ENCODE measurements at places on chromosomes 5 and 9.

GRCh38 chr5:157197086-157197485 is 16.4 kb downstream of the ITK start:
- no peak for DNase-seq

DNA sequence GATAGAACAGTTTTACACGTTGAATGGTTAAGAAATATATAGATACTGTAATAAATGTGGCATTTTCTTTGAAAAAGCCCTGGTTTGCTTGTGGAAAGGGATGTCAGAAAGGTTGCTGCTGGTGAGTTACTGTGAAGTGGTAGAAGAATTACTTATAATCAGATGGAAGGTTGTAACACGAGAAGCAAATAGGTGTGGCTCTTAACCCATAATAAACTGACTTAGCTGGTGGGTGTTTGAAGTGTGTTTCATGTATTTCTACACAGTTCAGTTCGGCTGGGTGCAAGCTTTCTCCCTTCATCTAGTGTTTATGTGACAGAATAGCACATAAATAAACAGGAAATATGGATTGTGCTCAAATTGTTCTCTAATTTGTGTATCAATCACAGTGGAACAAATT is 5.5 kb downstream of the CNOT6 start:
- DNase-seq: no peak

GRCh38 chr5:35979715-35980114 is 11.5 kb downstream of the UGT3A1 start:
- DNase-seq: no peak

DNA sequence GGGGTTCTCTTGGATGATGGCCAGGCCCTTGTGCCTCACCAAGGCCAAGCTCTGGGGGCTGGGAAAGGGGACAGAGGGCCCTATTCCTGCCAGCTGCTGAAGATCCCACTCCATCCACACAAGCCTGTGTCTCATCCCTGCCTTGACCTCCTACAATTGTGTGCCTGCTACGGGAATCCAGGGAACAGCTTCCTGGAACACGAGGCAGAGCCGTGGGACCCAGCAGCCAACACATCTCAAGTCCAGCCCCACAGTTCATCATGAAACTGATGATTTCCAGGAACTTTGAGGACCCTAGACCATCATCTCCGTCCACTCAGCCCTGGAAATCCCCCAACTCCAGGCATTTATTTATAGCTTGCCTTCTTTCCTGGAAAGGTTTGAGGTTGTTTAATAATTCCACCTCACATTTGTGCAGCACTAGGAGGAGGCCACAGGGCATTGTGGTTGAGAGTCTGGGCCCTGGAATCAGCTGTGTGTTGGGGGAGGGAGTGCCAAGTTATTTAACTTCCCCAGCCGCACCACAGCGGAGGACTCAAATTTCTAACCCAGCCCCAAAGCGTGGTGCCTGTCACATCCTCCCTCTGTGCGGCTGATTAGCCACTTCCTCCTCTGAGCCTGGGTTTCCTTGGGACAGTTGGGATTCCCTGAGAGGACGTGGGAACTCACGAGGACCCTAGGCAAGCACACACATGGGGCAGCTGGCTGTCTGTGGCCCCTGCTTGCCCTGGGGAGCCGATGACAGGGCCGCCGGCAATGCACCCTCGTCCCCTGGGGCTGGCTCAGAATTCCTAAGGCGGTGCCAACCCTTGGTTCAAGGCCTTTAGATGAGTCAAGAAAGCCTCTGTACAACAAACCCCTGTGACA is 58.2 kb upstream of the GGTA1 start:
- no peak for DNase-seq

GRCh38 chr9:126611592-126612325 is 2.0 kb upstream of the LMX1B start:
- DNase-seq: peak; percentile 3

DNA sequence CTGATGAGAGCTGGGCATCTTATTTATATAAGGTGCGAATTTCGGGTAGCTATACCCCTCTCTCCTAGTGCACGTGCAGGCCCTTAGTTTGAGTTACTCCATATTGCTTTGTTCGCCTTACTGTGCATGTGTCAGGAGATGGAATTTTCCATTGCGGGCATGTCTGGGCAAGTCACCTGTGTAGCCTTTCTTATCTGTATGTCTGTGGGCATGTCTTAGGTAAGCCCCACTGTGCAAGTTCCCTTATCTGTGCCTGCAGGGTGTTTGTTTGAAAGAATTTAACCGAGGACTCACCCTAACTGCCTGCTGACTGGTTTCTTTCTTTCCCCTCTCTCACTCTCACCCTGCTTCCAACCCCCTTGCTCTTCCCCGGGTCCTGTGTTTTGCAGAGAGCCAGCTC is 140.7 kb upstream of the RANBP3L start:
- no peak for DNase-seq

- DNase-seq: no peak
Observed at GRCh38 chr9:32247168-32247567, 137.3 kb upstream of the ACO1 start.

DNA sequence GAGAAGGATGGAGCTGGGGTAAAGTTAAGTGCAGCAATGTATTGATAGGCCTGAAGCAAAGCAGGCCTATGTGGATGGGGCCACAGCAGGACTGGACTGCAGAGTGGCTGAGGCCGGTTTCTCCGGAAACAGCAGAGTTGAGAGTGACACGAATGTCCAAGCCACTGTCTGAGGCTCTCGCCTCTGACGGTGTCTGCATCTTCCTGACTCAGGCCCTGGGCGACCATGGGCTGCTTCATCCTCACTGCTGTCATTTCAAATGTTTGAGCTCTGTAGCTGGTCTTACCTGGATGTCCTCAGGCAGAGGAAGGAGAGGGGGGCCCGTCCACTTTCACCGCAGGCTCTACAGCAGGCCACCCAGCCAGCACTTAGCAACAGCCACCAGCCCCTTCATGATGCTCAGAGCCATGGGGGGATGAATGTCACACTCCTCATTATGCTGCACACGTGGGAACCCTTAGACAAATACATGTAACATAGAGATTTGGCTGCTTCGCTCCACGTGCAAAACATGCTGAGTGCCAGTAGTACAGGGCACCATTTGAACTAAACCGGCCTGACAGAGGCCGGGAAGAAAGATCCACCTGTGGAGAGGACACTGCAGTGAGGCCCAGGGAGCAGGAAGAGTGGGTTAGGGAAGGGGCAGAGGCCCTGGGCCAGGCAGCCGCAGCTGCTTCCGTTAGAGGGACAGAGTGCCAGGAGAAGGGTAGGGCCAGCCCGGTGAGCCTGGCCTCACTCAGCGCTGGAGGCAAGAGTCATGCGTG is 31.7 kb upstream of the NXNL2 start:
- no peak for DNase-seq

DNA sequence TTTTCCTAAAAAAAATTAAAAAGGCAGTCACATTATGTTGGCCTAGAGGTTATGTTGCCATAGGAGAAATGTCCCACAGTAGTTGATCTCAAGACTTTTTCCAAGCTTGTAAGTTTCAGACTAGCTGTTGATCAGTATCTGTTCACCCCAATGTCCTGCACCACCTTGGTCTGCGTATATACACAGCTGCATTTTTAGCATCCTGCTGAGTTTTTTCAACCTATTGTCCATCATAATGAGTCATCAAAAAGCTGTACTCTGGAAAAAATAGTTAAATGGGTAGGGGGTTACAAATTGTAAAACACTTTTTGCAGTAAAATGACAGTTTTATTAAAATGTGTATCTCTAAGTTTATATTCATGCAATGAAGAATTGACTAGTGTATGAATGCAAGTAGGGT is 53.2 kb upstream of the TMEM171 start:
- DNase-seq: no peak

- DNase-seq: peak; percentile 75
Observed at GRCh38 chr9:88537761-88538091, 2.7 kb downstream of the NXNL2 start.

DNA sequence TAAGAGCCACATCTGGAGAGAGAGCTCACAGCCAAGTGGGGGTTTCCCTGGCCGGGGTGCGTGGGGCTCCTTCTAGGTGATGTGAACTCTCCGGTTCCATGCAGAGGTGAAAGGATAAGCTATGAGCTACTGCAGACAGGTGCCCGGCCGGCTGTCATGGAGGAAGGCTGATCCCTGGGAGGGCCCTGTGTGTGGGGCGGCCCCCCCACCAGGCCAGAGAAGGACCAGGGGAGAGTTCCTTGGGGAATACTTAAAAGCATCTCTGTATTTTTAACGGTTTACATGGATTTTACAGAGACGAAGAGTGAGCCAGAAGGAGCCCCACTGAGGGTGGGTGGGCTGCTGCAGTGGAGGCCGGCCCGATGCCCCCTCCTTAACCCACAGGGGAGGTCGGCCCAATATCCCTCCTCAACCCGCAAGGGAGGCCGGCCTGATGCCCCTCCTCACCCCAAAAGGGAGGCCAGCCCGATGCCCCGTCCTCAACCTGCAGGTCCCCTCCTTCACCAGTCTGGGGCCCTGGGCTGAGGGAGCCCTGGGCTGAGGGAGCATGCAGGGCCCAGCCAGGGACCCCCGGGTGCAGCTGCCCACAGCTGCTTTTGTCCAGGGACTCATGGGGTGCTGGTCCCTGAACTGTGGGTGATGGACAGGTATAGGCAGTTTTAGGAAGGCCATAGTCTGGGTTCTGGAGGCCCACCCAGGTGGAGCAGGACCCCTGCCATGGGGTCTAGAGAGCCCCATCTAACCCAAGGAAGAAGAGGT is 31.9 kb downstream of the MRPL36 start:
- no peak for DNase-seq

DNA sequence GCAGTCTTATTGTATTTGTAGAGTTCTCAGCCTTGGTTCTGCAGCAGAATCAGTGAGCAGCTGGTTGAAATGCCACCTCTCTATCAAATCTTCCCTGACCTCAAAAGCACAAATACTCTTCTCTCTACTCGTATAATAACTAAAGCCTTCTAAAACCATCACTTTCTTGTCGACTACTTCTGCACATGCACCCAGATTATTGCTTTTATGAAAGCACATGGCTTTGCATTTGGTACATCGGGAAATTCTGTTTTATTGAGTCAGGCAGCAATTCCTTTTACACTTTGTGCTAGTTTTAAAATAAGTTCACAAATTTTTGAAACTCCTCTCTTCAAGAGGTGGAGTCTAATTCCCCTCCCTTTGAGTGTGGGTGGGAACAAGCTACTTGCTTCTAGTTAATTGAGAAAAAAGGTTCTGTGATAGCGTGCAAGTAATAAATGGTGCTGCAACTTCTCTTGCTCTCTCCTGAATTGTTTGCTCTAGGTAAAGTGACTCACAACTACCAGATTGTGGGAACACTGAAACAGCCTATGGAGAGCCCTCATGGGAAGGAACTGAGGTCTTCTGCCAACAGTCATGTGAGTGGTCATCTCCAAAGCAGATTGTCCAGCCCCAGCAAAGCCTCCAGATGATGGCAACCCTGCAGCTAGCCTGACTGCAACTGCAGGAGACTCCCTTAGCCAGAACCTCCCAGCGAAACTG is 66.0 kb upstream of the TAF1L start:
- no peak for DNase-seq

GRCh38 chr5:173857234-173857633 is 30.9 kb upstream of the CPEB4 start:
- no peak for DNase-seq

- no peak for DNase-seq
Observed at GRCh38 chr5:74978345-74978744, 74.0 kb downstream of the GCNT4 start.

GRCh38 chr5:126718236-126718868 is 58.6 kb upstream of the LMNB1 start:
- no peak for DNase-seq

GRCh38 chr5:91632871-91633270 is 249.8 kb upstream of the ARRDC3 start:
- DNase-seq: no peak

- no peak for DNase-seq
Observed at GRCh38 chr5:26323794-26324193, 714.6 kb downstream of the CDH9 start.

DNA sequence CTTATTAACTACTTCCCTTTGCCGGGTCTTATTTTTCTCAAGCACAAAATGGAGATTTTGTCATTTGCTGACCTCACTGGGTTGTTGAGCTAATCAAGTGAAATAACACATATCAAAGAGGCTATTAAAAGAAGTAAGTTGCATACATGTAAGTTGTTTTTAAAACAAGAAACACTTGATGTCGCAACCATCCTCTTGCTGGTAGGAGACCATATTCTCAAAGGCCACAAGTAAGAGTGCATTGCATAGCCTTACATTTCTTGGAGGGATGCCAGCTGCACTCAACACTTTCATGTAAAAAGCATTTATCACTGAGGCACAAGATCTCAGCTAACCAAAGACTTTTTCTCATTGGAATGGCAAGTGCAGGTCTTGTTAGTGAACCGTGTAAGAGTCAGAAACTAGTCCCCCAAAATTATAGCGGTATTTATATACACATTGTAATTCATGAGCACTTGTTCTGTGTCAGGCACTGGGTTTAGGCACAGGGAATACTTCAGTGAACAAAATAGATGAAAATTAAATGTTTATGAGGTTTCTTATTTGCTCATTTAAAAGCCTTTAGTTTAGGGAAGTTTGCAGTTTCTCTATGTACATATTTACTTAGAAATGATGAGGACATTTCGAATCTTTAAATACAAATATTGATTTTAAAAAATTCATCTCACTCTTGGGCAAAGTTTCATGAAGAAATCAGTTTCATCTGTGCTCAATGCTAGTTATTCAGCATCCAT is 72.0 kb downstream of the ZFAND5 start:
- no peak for DNase-seq

DNA sequence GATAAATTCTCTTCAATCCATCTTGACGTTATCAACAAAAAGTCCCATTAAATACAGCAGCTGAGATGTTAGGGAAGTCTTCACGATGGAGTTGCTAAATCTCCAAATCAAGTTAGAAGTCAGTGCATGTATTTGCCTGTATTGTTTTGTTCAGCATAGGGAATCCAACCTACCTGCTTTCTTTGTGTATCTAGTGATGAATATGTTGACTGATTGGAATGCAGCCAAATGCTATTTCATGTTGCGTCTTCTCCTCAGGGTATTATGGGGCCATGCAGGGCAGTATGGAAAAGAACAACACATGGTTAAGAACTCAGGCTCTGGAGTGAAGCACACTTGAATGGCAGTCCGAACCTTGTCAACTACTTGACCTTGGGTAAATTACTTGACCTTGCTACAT is 529.5 kb upstream of the ZNF462 start:
- no peak for DNase-seq

GRCh38 chr9:127558581-127559246 is 53.4 kb upstream of the STXBP1 start:
- no peak for DNase-seq

DNA sequence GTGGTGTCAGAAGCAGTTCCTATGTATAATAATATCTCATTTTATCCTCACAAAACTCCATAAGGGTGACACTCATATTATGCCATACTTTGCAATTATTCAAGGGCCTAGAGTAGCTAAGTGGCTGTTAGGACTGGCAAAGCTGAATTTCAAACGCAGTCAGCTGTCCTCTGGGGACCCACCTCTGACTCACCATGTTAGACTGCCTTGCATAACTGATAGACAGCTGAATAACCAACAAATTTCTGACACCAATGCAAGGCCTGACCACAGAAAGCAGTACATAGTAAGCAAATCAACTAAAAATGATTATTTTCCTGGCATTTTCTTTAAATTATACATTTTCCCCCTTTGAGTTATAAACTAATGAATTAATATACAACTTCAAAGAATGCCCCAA is 251.6 kb upstream of the PTGER4 start:
- DNase-seq: no peak
